CD4-positive, alpha-beta T cell treated with Interleukin-4 for 1 hour (primary cell): ENCODE measurements at places on chromosomes 1 and 21.

GRCh38 chr1:35691080-35691479 lies 27.6 kb downstream of the C1orf216 start:
- DNase-seq = no peak

GRCh38 chr1:64823691-64824476 lies 79.0 kb downstream of the RAVER2 start:
- DNase-seq = peak; percentile 63

GRCh38 chr1:50658459-50659076 lies 235.3 kb upstream of the DMRTA2 start:
- no peak for DNase-seq

DNA sequence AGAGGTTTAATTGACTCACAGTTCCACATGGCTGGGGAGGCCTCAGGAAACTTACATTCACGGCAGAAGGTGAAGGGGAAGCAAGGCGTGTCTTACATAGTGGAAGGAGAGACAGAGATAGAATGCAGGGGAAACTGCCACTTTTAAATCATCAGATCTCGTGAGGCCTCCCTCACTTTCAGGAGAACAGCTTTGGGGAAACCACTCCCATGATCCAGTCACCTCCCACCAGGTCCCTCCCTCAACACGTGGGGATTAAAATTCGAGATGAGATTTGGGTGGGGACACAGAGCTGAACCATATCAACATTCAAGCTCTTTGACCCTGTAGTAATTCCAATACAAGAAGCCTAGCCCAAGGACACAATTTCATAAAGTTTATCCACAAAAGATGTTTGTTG lies 13.7 kb downstream of the PIGP start:
- DNase-seq = no peak

DNA sequence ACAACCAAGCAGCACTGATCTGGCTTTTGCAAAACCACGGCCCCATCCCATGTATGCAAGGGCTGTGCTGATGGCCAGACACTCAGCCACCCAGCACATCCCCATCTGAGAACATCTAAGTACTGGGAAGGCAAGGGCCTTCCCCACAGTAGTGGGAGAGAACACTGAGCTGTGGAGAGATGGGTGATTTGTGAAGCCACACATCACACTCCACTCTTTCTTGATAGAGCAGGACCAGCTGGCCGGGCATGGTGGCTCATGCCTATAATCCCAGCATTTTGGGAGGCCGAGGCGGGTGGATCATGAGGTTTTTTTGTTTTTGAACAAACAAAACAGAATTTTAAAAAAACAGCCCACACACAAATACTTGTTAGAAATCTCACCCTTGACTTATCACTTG lies 28.2 kb upstream of the RXRG start:
- DNase-seq = no peak

GRCh38 chr1:42334240-42335049 lies 590 bp downstream of the FOXJ3 start:
- DNase-seq = no peak

DNA sequence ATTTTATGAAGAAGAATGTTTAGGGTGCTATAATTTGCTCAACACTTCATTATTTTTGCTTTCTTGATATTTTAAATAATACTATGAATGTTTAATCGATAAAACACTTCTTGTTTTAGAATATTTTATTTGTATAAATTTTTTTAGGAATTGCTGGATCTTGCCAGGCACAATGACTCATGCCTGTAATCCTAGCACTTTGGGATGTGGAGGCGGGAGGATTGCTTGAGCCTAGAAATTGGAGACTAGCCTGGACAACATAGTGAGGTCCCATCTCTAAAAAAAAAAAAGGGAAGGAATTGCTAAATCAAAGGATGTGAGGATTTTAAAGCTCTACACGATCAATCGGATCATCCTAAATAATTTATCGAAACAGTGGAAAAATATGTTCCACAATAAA lies 17.6 kb downstream of the RNF11 start:
- no peak for DNase-seq

- no peak for DNase-seq
Observed at GRCh38 chr1:21304488-21304887, 14.2 kb upstream of the ECE1 start.

- DNase-seq = no peak
Observed at GRCh38 chr21:36021251-36021837, 39.0 kb downstream of the SETD4 start.

DNA sequence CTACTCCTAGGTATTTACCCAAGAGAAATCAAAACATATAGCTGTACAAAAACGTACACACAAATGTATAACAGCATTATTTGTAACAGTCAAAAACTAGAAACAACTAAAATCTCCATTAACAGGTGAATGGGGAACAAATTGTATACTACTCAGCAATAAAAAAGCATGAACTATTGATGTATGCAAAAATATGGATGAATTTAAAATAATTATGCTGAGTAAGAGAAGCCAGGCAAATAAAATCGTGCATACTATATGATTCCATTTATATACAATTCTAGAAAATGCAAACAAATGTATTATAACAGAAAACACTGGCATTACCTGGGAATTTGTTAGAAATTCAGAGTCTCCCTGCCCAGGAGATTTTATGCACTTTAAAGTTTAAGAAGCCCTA lies 150.1 kb downstream of the GDAP2 start:
- no peak for DNase-seq
